ENCODE measurements at places on chromosomes 7 and 10.

DNA sequence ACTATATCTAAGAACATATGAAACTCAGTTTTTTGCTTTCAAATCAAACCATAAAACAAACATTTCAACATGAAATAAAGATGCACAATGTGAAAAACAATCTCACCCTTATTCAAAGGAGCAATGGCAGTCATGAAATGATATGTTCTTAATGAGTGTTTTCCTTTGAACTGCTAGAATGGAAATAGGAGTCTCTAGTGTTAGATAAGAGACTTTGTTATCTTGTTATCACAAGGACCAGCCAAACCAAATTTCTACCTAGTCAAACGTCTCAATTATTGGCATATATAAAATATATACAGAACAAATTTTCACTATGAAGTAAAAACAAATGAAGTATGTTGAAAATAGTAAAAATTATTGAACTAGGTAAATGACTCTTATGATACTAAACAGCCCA is 1.2 kb downstream of the VPS41 start:
- no peak for DNase-seq

- DNase-seq = no peak
Observed at GRCh38 chr10:60606343-60607080, 171.8 kb upstream of the CDK1 start.

DNA sequence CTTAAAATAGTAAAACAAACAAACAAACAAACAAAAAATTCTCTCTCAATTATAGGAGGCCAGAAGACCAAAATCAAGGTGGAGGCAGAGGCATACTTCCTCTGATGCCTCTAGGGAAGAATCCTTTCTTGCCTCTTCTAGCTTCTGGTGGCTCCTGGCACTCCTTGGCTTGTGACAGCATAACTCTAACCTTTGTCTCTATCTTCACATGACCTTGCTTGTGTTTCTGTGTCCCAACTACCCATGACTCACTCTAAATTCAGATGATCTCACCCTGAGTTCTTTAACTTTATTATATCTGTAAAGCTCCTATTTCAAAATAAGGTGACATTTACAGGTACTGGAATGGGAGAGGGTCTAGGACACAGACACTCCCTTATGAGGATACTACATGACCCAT is 88.3 kb upstream of the ANTXRL start:
- DNase-seq = no peak

GRCh38 chr7:116511552-116512519 is 12.3 kb downstream of the CAV2 start:
- DNase-seq = no peak

All from stimulated activated CD4-positive, alpha-beta T cell treated with anti-CD3 and anti-CD28 coated beads, Interleukin-15, amount 100 ng/mL, for 1 hour (primary cell).